ENCODE measurements at places on chromosomes 7 and 10.

DNA sequence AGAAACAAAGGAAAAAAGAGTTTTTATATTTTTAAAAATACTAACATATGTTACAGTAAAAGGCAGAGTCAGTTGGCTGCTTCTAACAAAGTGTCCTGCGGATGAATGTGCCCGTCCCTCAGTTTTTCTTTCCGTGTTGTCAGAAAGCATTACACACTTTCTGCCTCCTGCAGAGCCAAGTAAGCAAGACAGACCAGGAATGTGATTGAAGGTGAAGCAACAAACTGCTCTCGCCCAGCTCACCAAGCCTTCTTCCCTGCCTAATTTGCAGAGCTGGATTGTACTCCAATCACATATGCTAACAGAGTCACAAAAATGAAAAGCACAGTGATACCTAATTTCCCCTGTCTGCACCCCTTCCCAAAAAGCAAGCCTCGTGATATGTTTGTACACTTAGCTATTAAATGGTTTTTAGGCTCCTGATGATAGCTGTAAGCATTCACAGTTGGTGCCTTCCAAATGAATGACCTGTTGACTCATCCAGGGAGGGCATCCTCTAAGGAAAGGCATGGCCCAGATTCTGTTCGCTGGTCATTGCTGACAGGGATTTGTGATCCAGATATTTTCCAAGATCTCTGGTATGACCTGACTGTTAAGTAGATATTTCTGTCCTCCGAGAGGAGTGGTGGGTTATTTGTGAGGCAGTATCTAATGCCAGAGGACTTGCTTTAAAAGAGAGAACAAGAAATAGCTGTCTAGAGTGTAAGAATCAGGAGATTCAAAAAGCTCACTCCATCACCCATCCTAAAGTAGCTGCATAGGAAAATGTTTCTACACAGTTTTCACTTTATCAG is 187.3 kb upstream of the PLXDC2 start:
- DNase-seq = no peak

GRCh38 chr7:84904561-84904960 is 282.3 kb downstream of the SEMA3D start:
- no peak for DNase-seq

GRCh38 chr7:102446387-102447156 is 13.2 kb downstream of the ORAI2 start:
- DNase-seq = no peak

DNA sequence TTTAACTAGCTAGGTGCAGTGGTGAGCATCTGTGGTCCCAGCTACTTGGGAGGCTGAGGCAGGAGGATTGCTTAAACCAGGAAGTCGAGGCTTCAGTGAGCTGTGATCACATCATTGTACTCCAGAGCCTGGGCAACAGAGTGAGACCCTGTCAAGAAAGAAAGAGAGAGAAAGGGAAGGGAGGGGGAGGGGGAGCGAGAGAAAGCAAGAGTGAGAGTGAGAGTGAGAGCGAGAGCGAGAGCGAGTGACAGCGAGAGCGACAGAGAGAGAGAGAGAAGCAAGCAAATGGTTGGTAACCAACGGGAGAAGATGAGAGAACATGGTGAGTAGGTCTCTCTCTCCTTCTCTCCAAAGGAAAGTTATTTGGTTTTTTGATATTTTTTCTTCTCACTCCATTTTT is 69.8 kb upstream of the DGKI start:
- DNase-seq = no peak

GRCh38 chr7:26343320-26343832 is 51.7 kb downstream of the SNX10 start:
- DNase-seq = no peak

DNA sequence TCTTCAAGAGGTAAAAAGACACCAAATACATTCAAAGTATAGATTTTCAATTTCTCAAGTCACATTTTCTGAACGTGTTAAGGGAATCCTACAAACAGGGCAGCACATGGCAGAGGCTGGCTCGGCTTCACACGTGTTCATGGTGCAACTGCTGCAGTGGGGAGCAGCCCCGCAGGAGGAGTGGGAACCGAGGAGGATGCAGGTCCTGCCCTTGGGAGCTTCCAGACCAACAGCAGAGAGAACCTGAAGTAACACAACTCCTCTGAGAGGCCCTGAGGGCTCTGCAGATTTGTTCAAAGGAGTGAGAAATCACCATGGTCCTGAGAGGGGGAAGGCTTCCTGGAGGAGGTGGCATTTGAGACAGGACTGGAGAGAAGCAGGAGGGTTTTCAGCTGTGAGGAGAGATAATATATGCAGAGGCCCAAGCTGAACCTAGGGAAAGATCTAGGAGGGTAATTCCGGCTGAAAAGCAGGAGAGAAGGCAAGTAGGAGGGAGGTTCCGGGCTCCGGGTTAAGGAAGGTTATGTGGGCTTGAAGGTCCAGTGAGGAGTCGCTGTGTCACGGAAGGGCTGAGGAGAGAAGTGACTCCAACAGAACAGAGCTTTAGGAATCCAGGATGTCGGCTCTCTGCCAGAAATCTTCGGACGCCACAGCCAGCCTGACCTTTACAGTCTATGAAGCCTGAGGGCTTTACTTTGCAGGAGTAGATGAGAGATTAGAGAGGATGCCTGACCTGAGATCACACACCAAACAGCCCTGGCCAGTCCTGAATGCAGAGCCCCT is 77.5 kb downstream of the GPR26 start:
- DNase-seq = peak; percentile 74

DNA sequence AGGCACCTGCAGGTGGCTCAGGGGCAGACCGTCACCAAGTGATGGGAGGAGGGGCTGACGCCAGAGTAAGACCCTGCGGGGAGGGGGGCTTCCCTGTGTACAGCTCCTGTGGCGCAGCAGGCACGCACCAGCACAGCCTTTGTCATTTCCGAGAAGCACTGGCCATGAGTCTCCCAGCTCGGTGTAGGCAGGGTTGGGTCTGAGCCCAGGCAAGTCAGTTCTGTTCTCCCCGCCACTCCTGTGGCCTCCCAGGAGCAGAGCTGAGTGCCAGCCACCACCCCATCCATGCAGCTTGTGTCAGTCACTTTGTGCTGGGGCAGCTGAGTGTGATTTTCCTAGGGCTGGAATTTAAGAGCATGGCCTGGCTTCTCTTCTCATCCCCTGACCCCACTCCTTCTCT is 13.2 kb downstream of the CPSF4 start:
- no peak for DNase-seq

GRCh38 chr7:87199700-87200450 is 19.7 kb downstream of the TMEM243 start:
- DNase-seq = no peak

GRCh38 chr7:106462365-106462859 is 177.6 kb upstream of the NAMPT start:
- DNase-seq = peak; percentile 46

- no peak for DNase-seq
Measured at GRCh38 chr7:88826222-88826621, 30.7 kb upstream of the TEX47 start.

Measured in foreskin melanocyte (primary cell).